ENCODE measurements at places on chromosomes 3 and 15.

DNA sequence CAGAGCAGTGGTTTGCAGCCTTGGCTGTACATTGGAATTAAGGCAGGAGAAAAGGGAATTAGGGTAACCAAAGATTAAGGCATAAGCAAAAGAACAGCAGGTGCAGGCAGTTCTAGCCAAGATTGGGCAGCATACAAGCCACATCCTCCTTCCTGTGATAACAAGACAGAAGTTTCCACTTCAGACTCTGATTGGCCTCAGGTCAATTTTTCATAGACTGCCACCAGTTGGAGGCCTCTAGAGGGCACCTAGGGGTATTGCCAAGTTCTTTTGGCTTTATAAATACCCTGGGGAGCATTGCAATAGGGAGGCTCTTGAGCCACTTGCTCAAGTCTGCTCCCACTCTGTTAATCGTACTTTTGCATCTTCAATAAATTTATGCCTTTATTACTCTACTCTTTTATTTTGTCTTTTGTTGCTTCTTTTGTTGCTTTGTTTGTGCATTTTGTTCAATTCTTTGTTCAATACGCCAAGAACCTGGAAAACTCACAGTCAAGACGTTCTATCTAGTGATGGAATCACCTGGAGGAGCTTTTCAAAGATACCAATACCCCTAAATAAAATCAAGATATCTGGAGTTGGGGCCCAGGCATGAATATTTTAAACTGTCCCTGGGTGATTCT lies 32.2 kb upstream of the FMN1 start:
- DNase-seq, result no peak

DNA sequence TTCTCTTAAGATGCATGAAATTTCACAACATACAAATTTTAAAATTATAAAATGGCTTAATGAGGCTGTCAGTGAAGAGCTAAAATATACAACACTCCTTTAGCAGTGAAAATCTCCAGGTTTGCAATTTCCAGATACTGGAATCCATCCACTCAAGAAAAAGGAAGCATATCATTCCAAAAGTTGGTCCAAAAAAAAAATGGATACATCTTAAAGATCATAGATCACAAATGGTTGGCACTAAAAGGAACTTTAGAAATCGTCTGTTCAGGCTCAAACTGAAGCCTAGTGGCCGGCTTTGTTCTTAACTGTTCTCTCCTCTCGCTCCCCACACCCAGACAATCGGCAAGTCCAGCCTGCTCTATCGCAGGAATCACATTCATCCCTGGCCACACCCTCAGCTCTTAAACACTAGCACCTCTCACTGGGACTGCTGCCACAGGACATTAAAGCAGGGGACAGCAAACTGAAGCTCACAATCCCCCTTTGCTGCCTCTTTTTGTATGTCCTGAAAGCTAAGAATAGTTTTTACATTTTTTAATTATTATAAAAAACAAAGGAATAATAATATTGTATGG lies 130.3 kb upstream of the CDIN1 start:
- no peak for DNase-seq

DNA sequence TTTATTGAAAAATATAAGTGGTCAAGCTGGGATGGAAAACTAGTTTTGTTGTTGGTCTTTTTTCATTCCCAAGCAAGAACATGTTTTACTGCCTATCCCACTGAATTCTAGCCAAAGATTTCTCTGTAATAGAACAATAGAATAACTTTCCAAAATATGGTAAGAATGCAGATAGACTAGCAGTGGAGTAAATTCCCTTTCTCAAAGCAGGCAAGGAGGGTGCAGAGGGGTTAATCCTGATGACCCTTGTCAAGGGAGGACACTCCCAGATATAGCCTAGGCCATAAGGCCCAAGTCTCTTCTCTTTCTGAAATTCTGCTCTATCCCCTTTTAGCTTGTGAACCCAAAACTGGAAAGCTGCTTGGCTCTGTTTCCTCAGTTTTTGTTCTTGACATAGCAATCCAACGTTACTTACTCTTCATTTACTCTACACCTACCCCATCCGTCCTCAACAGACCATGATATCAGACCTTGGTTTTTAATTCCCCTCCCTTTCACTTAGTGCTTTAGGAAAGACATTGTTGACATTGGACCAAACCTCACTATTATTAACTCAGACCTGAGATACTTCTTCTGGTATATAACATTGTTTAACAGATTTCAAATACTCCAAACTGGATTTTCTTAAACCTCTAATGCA lies 453.6 kb upstream of the THBS1 start:
- DNase-seq, result no peak

- no peak for DNase-seq
Measured at GRCh38 chr15:77838595-77838994, 205.9 kb upstream of the LINGO1 start.

DNA sequence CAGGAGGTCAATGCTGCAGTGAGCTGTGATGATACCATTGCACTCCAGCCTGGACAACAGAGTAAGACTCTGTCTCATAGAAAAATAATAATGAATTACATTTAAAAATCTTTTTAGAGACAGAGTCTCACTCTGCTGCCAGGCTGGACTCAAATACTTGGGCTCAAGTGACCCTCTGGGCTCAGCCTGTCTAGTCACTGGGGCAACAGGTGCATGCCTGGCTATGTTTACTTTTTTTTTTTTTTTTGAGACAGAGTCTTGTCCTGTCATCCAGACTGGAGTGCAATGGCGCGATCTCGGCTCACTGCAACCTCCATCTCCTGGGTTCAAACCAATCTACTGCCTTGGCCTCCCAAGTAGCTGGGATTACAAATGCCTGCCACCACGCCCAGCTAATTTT lies 8.0 kb upstream of the PLEKHO2 start:
- DNase-seq, result no peak

DNA sequence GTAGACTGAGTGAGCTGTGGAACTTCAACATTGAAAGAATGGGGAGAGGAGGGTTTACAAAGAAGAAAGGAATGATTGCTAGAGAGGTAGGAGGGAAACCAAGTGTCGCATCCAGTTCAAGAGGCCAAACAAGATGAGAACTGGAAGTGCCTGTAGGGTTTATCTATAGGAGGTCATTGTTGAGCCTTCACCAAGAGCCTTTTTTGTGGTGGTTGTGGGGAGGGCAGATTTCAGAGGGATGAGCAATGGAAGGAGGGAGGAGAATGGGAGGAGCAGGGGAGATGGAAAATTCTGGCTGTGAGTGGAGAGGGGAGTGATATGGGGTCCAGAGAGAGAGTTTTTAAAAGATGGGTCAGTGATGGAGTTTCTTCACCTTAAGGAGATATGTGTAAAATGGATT lies 8.5 kb downstream of the PDIA5 start:
- DNase-seq, result no peak

DNA sequence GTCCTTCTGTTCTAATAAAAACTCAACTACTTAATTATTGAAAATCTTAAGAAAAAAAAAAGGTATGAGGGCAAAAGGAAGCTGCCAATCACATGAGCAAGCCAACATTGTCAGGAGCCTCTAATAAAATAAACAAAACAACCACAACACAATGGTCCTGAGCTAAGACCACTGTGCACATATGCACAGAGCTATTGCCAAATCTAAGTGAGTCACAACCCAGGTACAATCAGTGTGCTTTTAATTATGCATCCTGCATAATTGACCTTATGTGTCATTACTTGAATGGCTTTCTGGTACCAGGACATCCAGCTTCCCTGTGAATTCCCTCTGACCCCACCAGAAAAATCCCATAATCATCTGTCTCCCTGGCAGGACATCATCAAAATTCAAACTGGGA lies 639.8 kb downstream of the MAGI1 start:
- DNase-seq, result no peak
